Activated CD4-positive, alpha-beta T cell treated with anti-CD3 and anti-CD28 coated beads for 48 hours (primary cell): ENCODE measurements at places on chromosomes 3 and 15.

DNA sequence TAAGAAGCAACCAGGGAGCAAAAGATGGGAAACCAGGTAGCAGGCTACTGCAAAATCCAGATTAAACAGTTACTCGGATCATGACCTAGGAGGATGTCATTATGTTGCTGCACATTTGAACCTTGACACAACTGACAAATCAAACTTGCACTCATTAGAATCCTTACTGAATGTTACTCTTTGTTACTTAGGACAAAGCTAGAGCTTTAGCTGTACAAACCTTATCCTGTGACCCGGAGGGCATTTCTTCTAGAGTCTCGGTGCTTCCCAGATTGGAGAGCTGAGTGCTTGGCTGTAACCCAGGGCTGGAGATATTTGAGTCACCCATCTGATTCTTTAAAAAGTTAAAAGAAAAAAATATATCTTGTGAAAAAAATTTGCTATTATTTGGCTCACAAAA, 43.4 kb downstream of the DCP1A start:
- DNase-seq = no peak

- no peak for DNase-seq
Measured at GRCh38 chr15:91473894-91474545, 374.0 kb downstream of the SV2B start.

DNA sequence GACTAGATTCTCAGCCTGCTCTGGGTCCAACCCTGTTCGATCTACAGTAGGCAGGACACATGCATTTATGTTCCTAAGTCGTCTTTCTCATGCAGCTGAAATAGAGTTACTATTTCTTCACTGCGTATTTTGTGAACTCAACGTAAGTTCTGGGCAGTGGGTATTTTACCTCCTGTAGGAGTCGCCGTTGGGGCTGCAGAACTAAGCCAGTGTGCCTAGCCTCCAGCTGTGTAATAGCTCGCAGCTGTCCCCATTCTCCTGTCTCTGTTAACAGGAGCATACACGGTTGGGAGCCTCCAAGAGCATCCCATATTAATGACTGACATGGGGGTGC, 58.4 kb upstream of the HRH1 start:
- no peak for DNase-seq

DNA sequence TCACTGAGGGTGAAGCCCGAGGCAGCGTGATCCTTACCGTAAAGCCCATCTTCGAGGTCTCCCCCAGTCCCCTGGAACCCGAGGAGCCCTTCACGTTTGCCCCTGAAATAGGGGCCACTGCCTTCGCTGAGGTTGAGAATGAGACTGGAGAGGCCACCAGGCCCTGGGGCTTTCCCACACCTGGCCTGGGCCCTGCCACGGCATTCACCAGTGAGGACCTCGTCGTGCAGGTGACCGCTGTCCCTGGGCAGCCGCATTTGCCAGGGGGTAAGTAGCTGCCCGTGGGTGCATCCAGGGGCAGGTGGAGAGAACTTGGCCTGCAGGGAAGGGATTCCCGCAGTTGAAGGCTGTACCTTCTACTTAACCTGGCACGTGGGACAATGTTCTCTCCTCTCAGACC, 42.4 kb downstream of the ACAN start:
- no peak for DNase-seq

- no peak for DNase-seq
Measured at GRCh38 chr3:166569589-166569988, 732.4 kb upstream of the BCHE start.

DNA sequence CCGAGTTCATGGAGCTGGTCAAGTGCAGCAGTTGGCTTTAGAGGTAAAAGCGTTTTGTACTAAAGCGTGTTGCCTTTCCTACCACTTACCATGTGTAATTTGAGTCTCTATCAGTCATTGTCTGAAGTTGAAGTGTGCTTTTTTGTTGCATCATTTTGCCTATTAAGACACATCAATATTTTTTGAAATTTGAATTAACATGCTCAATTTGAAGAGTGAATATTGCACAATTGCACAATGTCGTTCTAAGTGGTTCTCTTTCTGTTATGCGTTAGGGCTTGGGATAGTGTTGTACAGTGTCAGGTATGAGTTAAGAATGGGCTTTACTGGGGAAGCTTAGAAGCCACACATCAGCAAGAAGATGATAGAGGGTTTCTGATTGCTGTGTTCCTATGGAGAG, 84.0 kb upstream of the ACKR4 start:
- DNase-seq = no peak

- DNase-seq = no peak
Measured at GRCh38 chr3:155088706-155089345, 8.7 kb downstream of the MME start.

DNA sequence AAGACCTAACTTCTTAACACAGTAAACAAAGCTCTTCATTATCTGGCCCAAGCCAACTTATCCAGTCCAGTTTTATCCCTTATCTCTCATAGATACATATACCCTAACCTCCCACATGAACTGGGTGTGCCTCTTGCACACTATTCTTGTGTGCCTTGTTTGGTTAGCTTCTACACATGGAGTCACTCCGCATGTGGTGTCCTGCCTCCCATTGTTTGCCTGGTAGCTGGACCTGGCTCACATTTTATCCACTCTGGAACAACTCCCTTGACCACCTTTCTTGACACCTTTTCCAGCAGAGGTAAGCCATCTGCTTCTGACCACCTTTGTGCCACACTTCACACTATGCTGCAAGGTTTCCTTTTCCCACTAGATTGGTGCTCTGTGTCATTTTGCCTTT, 15.2 kb downstream of the TIPARP start:
- DNase-seq = no peak

DNA sequence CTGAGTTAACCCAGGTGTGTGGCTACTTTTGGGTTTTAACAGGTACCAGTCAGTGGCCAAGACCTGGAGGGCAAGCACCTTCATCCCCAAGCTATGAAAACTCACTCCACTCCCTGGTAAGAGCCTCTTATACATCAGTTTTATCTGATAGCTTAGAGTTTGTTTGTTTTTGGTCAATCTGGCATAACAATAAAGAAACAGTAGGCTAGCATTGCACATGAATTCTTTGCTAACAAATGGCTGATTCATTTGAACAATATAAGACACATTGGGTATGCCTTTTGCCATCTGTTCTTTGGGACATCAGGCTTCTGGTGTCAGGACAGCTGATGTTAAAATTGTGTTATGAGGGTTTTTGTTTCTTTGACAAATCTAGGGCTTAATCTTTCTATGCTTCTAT, 125.0 kb upstream of the CGNL1 start:
- no peak for DNase-seq

GRCh38 chr3:114899186-114899931, 247.7 kb downstream of the ZBTB20 start:
- no peak for DNase-seq

DNA sequence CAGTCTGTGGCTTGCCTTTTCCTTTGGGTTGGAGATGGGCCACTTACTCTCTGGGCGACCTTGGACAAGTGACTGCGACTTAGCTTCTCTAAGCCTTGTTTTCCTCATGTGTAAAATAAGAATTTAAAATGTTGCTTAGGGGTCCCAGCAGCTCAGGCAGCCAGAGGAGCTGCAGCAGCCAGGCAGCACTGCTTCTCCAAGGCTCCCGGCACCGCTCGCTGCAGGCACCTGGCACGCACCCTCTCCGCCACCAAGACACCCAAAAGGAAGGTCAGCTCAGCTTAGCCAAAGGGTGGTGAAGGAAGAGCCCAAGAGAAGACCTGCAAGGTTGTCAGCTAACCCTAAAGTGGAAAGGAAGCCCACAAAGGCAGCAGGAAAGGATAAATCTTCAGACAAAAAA, 10.7 kb upstream of the AMOTL2 start:
- DNase-seq = no peak

- DNase-seq = no peak
Measured at GRCh38 chr3:58281069-58281468, 25.0 kb upstream of the RPP14 start.

DNA sequence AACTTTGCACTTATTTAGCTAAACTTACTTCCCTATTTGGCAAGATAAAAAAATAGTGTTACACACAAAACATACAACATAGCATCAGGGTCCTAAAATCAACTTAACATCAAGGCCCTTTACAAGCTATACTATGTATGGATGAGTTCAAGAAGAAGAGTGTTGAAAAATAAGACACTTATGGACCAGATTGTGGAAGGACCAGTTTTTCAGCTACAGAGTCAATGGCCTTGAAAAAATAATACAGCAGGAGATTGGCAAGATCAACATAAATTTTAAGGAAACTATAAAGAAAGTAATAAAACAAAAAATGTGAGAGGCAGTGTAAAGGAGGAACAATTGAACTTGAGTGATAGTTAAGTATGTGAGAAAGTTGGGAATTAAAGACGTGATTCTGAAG, 66.3 kb upstream of the BBX start:
- DNase-seq = no peak

- DNase-seq = no peak
Measured at GRCh38 chr3:158471639-158472294, 99.2 kb upstream of the MLF1 start.

DNA sequence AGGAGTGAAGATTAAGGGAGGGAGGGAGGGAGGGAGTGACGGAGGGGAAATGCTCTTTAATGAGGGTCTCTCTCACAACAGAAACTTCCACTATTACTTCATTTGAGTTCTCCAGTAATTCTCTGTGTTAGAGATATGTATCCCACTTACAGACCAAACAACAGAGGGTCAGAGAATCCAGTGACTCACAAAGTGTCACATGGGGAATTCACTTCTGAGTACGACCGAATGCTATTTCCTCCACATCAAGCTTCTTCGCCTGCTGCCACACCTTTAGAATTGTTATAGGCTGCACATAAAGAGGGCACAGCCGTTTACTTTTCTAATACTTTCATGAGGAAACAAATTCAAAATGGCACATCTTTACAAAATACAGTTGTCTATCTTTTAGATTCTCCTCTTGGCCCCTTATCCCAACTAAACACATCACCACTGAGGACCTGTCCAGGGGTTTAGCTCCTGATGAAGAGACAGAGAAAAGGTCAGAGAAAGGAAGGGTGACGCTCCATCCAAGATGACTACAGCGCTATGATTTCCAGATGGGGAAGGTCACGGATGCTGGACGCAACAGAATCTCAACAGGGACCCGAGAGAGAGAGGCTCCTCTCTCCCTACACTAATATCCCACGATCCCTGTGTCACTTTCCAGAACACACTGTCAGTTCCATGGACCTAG, 119.0 kb downstream of the XXYLT1 start:
- no peak for DNase-seq

- DNase-seq = no peak
Measured at GRCh38 chr15:65370885-65371284, 6.9 kb downstream of the IGDCC3 start.
